ENCODE measurements at places on chromosomes 3 and 15. TPM values are rescaled to one million over a fixed set of nuclear protein-coding genes. Genes with fewer than 3 reads are reported as not detected.

- peak; percentile 30 for DNase-seq
These were observed 4.2 kb downstream of the UBAP1L start for GRCh38 chr15:65110676-65111292.

CIB2 gene
- total RNA-seq: 5.5 TPM

NMNAT3 gene
- total RNA-seq: 4.6 TPM

IL5RA gene
- total RNA-seq: not detected

GRCh38 chr3:99483841-99484240 lies 154.6 kb upstream of the COL8A1 start:
- no peak for DNase-seq

DNA sequence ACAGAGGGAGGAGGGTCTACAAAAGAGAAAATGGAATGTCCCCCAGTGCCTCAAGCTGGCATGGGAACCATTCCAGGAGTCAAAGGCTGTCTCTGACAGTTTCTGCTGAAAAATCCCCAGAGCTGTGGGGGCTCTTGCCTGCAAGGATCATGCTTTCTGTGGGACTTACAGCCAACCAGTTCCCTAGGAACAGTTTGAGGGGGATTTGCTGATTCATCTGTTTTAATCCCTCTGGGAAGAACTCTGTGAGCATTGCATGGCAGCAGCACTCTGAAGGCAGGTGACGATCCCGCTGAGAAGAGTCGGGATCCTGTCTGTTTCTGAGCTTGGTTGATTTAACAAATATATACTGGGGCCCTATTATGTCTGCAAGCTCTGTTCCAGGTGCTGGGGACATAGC lies 176.0 kb downstream of the SSR3 start:
- no peak for DNase-seq

ZIC1 gene
- not detected for total RNA-seq
